Naive thymus-derived CD8-positive, alpha-beta T cell (primary cell): ENCODE measurements at places on chromosomes 11 and 22. TPM values are rescaled to one million over a fixed set of nuclear protein-coding genes. Genes with fewer than 3 reads are reported as not detected.

FGF3 gene
- not detected for total RNA-seq

KCNE3 gene
- total RNA-seq = not detected

C22orf42 gene
- total RNA-seq = not detected

GRM5 gene
- total RNA-seq = not detected

CATSPER1 gene
- total RNA-seq = not detected

SERPINH1 gene
- total RNA-seq = 11.6 TPM

CARD18 gene
- total RNA-seq = not detected

CDC42EP1 gene
- total RNA-seq = not detected

GRCh38 chr11:65555693-65556231 is 2.4 kb downstream of the LTBP3 start:
- no peaks in the 10 kb centered on the region for H3K27me3 ChIP-seq
- peak overlapping the region; percentile 91 for H3K4me3 ChIP-seq

- H3K36me3 ChIP-seq = no peaks in the 10 kb centered on the region
- H3K27me3 ChIP-seq = no peaks in the 10 kb centered on the region
- no peaks in the 10 kb centered on the region for H3K4me1 ChIP-seq
- DNase-seq = no peak
Observed at GRCh38 chr11:16773981-16774935, 35.8 kb downstream of the C11orf58 start.

- H3K4me1 ChIP-seq = peaks cover 9% of the 10 kb centered on the region
- no peak for DNase-seq
- peaks cover 53% of the 10 kb centered on the region for H3K27me3 ChIP-seq
- no peaks in the 10 kb centered on the region for H3K36me3 ChIP-seq
Observed at GRCh38 chr11:64035576-64035975, at the start of gene FLRT1. TSS of gene FLRT1 (plus strand) at chr11:64035931. CDS start at chr11:64116268, 80,337 bp downstream.

- peaks cover 57% of the 10 kb centered on the region for H3K27me3 ChIP-seq
- peaks cover 6% of the 10 kb centered on the region for H3K4me1 ChIP-seq
- H3K27ac ChIP-seq = no peak overlapping the region
- peaks cover 2% of the 10 kb centered on the region for H3K36me3 ChIP-seq
- DNase-seq = no peak
- H3K4me3 ChIP-seq = no peak overlapping the region
Observed at GRCh38 chr11:128886406-128887124, 4.6 kb upstream of the KCNJ5 start.

DNA sequence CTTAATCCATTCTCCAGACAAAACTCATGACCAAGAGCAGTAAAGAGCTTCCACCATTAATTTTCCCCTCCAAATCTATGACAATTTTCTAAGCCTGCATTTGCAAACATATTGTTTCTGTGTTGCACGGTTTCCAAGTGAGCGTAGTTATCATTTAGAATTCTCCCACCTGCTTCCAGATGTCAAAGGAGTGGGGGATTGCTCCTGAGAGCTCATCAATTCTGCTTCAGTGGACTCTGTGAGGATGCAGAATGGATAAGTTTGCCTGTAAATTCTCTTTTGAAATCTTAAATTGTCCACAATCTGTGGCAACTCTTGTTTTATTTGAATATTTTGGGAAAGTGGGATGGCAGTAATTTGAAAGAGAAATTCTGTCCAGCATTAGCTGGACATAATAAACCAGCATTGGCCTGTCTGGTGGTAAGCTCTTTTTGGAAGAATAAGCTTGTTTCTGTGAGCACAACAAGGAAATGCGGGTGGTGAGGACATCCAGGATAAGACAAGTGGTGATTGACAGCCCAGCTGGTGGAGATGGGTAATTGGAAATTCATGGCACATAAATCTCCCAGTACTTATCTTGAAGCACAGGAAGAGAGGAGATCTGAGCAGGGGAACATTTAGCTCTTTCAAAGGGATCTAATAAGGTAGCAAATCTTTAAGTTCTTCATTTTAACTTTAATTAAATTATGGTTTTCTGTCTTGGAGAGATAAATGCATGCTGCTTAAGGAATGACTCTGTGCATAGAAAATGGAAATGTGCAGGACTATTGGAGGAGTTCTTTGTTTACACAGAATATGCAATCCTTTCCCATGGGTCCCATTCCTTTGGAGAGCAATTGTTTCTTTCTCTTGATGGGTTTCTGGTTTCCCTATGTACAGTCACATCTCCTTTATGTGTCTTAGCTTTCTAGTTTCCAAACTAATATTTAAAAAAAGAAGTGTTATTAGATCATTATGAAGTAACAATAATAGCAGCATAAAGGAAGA is 73.2 kb downstream of the FAT3 start:
- no peak for DNase-seq
- peaks cover 7% of the 10 kb centered on the region for H3K27me3 ChIP-seq
- no peaks in the 10 kb centered on the region for H3K36me3 ChIP-seq
- no peak overlapping the region for H3K4me3 ChIP-seq

DNA sequence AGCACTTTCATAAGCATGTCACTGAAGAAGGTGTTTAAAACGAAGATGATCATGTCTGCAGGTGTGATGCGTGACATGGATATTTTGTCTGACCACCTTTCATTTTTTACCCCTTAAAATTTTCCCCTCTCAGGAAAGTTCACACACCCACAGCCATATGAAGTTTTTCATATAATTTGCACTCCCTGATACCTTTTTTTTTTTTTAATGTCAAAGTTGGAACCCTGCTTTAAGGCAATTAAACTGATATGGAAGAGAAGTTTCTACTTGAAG is 104.6 kb downstream of the ATXN10 start:
- H3K27me3 ChIP-seq = no peaks in the 10 kb centered on the region
- H3K36me3 ChIP-seq = peaks cover 16% of the 10 kb centered on the region

GRCh38 chr22:45169591-45170466 is 6.1 kb downstream of the NUP50 start:
- peak overlapping the region; percentile 74 for H3K27ac ChIP-seq
- H3K36me3 ChIP-seq = peaks cover 27% of the 10 kb centered on the region
- no peak overlapping the region for H3K4me3 ChIP-seq
- no peaks in the 10 kb centered on the region for H3K27me3 ChIP-seq

- no peak overlapping the region for H3K27ac ChIP-seq
- H3K4me3 ChIP-seq = no peak overlapping the region
- peaks cover 31% of the 10 kb centered on the region for H3K4me1 ChIP-seq
- no peaks in the 10 kb centered on the region for H3K36me3 ChIP-seq
- peaks cover 77% of the 10 kb centered on the region for H3K27me3 ChIP-seq
Observed at GRCh38 chr11:20161230-20161918, 1.1 kb upstream of the DBX1 start.

GRCh38 chr11:72985645-72986044 is 156.5 kb downstream of the FCHSD2 start:
- H3K27me3 ChIP-seq = no peaks in the 10 kb centered on the region
- H3K4me3 ChIP-seq = no peak overlapping the region
- H3K36me3 ChIP-seq = peaks cover 22% of the 10 kb centered on the region

DNA sequence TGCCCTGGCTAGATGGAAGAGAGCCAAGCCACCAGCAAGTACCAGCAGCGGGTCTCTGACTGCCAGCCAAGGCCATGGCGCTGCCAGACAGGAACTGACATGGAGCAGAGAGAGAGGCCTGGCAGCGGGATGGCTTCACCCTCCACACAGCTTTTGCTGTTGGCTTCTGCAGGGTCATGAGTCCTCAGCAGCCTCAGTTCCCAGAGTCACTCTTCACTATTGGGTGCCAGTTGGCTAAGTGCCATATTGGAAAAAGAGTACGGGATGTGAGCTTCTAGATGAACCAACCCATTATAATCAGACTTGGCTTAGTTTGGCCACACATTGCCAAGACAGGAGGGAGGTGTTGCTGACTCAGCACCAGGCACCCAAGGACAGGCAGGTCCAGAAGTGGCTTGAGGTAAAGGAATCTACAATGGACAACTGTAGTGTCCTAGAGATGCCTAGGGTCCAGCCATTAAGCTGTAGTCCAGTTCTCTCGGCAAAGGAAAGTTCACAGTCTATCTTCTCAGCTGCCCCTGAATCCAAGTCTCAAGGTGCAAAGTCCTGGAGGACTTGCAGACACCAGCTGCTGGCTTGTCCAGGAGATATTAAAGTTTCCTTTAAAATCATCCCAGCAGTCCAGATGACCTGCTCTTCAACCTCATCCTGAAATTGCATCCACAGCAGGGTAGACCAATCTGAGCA is 40.7 kb upstream of the POU2AF1 start:
- H3K4me3 ChIP-seq = no peak overlapping the region
- no peak overlapping the region for H3K27ac ChIP-seq
- no peak for DNase-seq
- H3K36me3 ChIP-seq = no peaks in the 10 kb centered on the region
- H3K27me3 ChIP-seq = no peaks in the 10 kb centered on the region

DNA sequence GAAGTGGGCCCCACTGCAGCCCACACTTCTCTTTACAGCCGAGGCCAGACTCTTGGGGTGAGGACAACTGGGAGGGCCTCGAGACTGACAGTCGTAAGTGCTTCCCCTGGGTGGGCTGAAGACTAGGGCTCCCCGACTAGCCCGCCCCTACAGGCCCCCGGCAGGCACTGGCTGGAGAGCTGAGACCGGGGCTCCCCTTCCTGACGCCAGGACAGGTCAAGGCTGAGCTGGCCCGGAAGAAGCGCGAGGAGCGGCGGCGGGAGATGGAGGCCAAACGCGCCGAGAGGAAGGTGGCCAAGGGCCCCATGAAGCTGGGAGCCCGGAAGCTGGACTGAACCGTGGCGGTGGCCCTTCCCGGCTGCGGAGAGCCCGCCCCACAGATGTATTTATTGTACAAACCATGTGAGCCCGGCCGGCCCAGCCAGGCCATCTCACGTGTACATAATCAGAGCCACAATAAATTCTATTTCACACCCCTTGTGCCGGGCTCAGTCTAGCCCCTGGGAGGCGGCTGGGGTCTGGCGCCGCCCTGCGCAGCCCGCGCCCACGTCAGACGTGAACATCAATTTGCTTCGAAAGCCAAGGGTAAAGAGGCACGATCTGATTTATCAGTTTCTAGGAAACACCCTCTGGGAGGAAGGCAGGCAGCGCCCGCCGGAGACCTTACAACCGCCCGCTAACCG is 13.5 kb downstream of the SCYL1 start:
- peak overlapping the region; percentile 10 for H3K4me3 ChIP-seq
- no peaks in the 10 kb centered on the region for H3K36me3 ChIP-seq
- H3K27me3 ChIP-seq = no peaks in the 10 kb centered on the region
- DNase-seq = no peak

- peaks cover 47% of the 10 kb centered on the region for H3K4me1 ChIP-seq
- H3K27ac ChIP-seq = no peak overlapping the region
Observed at GRCh38 chr11:45092404-45092785, 54.0 kb upstream of the PRDM11 start.

GRCh38 chr11:69173925-69174581 is 18.3 kb downstream of the SMIM38 start:
- no peaks in the 10 kb centered on the region for H3K27me3 ChIP-seq
- DNase-seq = no peak
- H3K4me3 ChIP-seq = no peak overlapping the region
- H3K27ac ChIP-seq = no peak overlapping the region
- H3K36me3 ChIP-seq = peaks cover 7% of the 10 kb centered on the region
- no peaks in the 10 kb centered on the region for H3K4me1 ChIP-seq

GRCh38 chr11:11533751-11534150 is 88.1 kb downstream of the GALNT18 start:
- H3K27me3 ChIP-seq = no peaks in the 10 kb centered on the region
- no peaks in the 10 kb centered on the region for H3K36me3 ChIP-seq
- no peaks in the 10 kb centered on the region for H3K4me1 ChIP-seq
- no peak for DNase-seq
- H3K4me3 ChIP-seq = no peak overlapping the region

DNA sequence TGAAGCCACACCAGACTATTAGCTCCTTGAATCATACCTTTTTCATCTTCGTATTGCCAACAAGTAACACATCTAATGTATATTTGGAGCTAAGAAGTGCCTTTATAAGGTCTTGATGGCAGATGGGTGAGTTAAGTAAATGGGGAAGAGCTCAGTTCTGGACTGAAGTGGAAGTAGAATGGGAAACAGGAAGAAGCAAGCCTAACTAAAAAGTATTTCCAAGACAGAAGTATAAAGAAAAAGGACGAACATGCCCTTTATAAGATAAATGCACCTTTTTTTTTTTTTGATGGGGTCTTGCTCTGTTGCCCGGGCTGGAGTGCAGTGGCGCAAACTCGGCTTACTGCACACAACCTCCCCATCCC is 14.5 kb downstream of the CRTAM start:
- DNase-seq = no peak
- H3K4me3 ChIP-seq = peak overlapping the region; percentile 71
- peak overlapping the region; percentile 95 for H3K27ac ChIP-seq
- H3K27me3 ChIP-seq = no peaks in the 10 kb centered on the region
- H3K36me3 ChIP-seq = peaks cover 77% of the 10 kb centered on the region

DNA sequence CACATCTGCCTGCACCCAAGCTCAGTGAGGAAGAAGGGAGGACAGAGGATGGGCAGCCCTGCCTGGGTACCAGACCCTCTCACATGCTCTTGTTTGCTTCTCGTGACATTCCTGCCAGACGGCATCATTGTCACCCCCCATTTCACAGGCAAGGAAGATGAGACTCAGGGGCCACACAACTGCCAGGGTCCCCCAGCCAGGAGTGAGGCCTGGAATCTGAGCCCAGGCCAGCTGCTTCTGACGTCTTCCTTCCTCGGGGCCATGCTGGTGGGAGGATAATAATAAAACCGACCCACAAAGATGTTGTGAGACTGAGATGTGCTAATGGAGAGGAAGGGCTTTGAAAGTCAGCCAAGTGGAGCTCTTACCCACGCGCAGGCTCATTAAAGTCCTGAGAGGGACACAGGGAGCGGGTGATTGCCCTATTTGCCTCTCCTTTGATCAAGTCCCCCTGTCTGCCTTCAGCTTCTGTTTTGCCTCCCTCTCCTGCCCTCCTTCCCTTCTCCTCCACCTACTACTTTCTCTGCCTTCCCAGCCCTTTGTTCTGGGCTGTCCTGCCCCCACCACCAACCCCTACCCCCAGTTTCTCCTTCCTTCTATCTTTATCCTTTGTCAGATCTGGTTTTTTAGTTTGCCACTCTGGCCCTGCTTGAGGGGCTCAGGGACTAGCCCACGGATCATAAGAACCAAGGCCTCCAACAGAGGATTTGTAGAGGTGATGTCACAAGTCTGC is 62.7 kb downstream of the MCM5 start:
- H3K27ac ChIP-seq = no peak overlapping the region
- peaks cover 4% of the 10 kb centered on the region for H3K36me3 ChIP-seq
- no peak overlapping the region for H3K4me3 ChIP-seq
- no peak for DNase-seq
- H3K4me1 ChIP-seq = peaks cover 1% of the 10 kb centered on the region
- H3K27me3 ChIP-seq = no peaks in the 10 kb centered on the region

GRCh38 chr22:45771057-45771456 is 99.4 kb downstream of the ATXN10 start:
- peaks cover 47% of the 10 kb centered on the region for H3K36me3 ChIP-seq
- peaks cover 3% of the 10 kb centered on the region for H3K4me1 ChIP-seq
- H3K27me3 ChIP-seq = no peaks in the 10 kb centered on the region
- no peak overlapping the region for H3K27ac ChIP-seq

DNA sequence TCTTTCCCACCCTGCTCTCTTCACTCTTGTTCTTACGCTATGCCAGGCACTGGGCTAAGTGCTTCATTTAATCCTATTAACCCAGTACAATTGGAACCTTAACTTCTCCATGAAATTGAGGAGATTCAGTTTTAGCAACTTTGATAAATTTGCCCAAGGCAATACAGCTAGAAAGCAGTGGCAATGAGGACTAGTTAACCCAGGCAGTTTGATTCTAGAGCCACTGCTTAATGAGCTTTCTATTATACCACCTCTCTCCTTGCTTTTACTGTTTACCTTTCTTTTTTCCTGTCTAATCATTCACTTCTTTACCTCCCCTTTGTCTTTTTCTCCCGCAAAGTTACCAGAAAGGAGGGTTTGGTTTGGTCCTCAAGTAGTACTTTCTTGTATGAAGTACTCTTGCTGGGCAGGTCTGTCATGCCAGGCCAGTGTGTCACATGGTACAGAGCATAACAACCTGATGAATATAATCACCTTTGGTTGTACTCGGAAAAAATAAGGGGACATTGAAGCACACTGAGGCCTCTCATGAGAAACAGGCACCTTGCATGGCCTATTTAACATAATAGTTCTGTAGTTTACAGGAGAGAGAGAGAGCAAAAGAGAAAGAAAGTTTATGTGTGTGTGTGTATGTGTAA is 70.6 kb downstream of the PDHX start:
- no peak overlapping the region for H3K4me3 ChIP-seq
- H3K36me3 ChIP-seq = peaks cover 26% of the 10 kb centered on the region
- peaks cover 4% of the 10 kb centered on the region for H3K4me1 ChIP-seq
- H3K27me3 ChIP-seq = no peaks in the 10 kb centered on the region
